ENCODE measurements at places on chromosomes 1 and 21. TPM values are rescaled to one million over a fixed set of nuclear protein-coding genes. Genes with fewer than 3 reads are reported as not detected.

Gene WNT9A
- total RNA-seq = 10.8 TPM

Gene OR2T11
- total RNA-seq = not detected

Gene UTS2
- not detected for total RNA-seq

Gene ERICH3
- total RNA-seq = not detected

DNA sequence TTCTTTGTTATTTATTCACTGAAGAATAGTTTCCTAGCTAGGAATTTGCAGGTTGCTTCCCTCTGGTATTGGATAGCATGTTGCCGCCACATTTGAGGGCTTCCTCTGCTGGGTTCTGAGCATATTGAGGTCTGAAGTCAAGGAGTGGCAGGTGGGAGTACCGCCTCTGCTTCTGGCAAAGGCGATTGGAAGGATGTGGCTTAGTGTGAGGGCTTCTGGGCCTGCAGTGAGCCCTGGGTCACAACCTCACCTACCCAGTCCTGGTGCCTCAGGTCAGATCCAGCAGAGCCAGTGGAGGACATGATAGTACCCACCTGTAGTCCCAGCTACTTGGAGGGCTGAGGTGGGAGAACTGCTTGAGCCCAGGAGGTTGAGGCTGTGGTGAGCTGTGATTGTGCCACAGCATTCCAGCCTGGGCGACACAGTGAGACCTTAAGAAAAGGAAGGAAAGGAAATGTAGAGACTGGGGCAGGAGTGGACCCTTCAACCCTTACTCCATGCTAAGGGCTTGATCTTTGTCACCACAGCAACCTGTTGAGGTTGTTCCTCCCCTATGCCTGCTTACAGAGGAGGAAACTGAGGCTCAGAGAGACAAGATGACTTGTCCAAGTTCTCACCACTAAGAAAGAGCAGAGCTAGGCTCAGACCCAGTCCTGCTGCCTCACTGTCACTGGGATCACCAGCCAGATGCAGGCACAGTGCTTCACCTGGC lies 22.8 kb downstream of the A3GALT2 start:
- H3K27ac ChIP-seq = no peak overlapping the region
- peaks cover 29% of the 10 kb centered on the region for H3K4me1 ChIP-seq
- no peak overlapping the region for H3K4me3 ChIP-seq
- no peaks in the 10 kb centered on the region for H3K27me3 ChIP-seq
- no peaks in the 10 kb centered on the region for H3K36me3 ChIP-seq

DNA sequence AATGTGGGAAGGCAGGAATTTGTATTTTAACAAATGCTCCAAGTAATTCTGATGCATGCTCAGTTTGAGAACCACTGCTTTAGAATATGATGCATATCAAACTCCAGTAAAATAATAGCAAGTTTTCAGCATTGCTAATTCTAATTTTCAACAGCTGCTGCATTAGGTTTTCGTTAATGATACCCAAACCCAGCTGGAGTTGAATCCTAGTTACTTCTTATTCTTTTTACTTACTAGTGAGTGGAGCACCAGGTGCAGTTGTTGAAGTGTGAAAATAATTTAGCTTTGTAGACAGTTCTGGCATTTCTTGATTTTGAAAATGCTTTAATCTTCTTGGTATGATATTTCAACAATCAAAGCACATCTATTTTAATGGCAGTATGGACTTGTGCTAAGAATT lies 138.5 kb downstream of the HS2ST1 start:
- no peak overlapping the region for H3K27ac ChIP-seq
- no peak overlapping the region for H3K4me3 ChIP-seq
- H3K4me1 ChIP-seq = no peaks in the 10 kb centered on the region
- no peaks in the 10 kb centered on the region for H3K36me3 ChIP-seq
- no peak for DNase-seq
- no peaks in the 10 kb centered on the region for H3K27me3 ChIP-seq

DNA sequence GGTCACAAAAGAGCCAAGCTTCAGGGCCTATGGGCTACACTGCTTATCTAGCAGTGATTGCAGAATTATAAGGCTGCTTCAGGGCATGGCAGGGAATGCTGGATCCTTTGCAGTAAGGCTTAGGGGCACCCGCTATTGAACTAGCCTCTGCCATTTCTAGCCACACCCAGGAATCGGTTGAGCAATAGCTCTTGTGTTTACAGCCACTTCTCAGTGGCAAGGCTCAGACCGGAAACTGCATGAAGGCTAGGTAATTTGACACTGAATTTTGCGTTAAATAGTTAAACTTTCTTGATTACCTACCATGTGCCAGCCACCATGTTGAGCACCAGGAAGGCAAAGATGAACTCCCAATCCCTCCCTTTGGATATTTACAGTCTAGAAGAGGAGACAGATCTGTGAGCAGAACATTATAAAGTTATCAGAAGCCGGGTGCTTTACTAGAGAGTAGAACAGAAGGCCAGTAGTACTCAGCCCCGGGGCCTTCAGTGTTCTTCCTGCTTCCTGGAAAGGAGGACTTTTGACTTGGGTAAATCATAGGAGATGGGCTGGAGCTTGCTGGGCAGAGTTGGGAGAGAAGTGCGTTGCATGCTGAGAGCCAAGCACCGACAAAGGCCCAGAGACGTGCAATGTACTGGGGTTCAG lies 98.6 kb upstream of the LPGAT1 start:
- peaks cover 3% of the 10 kb centered on the region for H3K4me1 ChIP-seq
- H3K36me3 ChIP-seq = no peaks in the 10 kb centered on the region
- no peak overlapping the region for H3K27ac ChIP-seq
- no peaks in the 10 kb centered on the region for H3K27me3 ChIP-seq

All from heart left ventricle (tissue), 16 donors.